BE2C (cell line): ENCODE measurements at places on chromosomes 5 and 9.

DNA sequence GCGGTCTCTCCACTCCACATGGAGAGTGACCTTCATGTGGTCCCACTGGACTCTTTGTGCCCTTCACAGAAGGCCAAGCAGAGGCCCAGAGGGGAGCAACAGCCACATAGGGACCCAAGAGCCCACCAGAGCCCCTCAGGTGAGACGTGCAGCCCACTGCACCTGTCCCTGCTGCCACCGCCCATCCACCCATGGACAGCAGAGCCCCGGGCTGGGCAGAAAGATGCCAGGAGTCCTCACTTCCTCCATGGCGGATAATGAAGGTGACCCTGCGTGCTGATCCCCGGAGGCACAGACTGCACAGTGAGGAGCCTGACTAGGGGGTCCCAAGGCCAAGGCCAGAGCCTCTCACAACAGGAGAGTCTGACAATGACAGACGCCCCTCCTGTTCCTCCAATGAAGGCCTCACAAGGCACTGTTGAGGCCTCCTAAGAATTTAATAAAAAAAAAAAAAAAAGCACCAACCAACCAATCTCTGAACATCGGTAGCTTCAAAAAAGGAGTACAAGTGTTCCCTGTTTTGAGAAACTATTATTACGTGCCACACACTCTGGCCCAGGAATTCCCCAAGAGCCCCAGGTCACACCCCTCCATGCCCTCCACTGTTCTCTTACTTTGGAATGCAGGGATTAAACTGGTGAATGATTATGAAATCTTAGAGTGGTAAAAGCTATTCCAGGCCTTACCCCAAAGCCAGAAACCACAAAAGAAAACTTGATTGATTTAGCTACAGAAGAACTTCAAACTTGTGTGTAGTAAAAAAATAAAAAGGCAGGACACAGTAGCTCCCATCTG, 2.8 kb upstream of the PPP1R26 start:
- DNase-seq: no peak

- DNase-seq: peak; percentile 67
Observed at GRCh38 chr5:176542596-176543427, 5.6 kb upstream of the RNF44 start.

DNA sequence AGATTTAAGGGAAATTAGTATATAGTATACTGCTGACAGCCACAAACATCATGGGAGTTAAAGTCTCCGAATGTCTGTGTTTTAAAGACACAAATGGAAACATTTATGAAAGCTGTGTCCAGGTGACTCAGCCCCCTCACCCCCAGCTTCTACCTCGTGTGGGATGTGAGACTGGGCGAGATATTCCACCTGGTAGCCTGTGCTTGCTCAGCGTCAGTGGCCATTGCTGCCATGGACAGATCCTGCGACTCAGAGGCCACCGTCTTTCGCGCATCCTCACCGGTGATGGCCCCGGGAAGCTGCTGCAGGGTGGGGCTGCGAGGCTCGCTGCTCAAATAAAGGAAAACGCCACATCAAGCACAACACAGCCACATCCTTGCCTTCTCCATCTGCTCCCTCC, 31.2 kb upstream of the EXOC3 start:
- DNase-seq: no peak

GRCh38 chr5:54616031-54616430, 98.5 kb downstream of the SNX18 start:
- no peak for DNase-seq

GRCh38 chr9:123424131-123424530, 68.1 kb downstream of the CRB2 start:
- no peak for DNase-seq

GRCh38 chr9:69961843-69962242, 81.8 kb upstream of the MAMDC2 start:
- no peak for DNase-seq

DNA sequence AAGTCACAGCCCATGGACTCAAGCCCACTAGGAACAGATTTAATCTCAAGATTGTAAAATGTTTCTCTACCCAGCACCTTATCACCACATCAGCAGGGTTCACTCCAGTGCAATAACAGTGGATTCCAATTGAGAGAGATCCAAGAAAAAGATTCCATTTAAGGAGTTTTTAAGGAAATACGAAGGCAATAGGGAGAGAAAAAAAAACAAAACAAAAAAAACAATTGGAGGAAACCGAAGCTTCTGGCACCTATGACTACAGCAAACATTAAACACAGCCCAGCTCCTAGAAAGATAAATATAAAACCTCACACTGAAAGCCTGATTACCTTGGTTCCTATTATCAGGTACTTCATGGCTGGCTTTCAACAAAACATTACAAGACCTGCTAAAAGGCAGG, 192.7 kb downstream of the DAB2IP start:
- no peak for DNase-seq

DNA sequence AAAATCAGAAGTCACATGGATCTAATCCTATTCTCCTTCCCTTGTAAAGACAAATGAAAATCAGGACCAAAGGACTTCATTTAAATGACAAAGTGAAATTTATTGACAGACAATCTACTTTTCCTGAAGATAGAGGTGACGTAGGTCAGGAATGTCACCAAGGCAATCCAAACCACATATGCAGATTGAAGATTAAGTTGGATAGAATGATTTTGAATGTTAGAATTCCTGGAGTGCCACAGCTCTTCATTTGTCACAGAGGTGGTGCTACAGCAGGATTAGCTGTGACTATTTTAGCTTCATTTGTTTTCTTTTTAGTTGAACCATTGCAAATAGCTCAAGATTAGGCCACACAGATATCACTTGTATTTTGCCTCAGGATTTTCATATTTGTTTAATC, 736.0 kb upstream of the ARRDC3 start:
- DNase-seq: no peak
